ENCODE measurements at places on chromosomes 4 and X. TPM values are rescaled to one million over a fixed set of nuclear protein-coding genes. Genes with fewer than 3 reads are reported as not detected.
A peak's percentile ranks its signal among the peaks of the same experiment; 100 is the strongest.

DNA sequence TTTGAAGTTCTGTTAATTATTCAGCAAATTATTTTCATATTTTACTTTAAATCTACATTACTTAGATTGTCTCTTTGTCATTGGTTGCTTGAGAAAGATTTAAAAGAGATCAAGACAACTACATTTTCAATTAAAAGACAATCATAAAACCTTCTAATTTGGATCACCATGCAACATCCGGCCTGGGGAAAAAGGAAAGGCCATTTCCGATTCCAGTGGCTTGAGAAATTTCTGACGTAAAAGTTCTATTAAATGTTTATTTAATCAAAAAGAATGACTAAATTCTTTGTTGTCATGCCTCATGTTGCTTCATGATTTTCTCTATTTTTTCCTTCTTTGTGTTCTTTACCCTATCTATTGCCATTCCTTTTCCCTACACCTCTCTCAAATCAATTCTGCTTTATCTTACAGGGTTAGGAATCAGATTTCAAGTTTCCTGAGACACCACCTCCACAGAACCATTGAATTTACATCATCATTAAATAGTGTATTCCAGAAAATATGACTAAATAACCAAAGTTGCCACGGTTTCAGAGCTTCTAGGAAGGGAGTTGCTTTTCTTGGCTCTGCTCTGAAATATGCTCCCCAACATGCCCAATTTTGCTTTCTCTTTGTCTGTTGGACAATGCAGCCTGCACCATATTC lies 124.6 kb upstream of the ACSL4 start:
- H3K27ac ChIP-seq, result no peak overlapping the region
- no peak overlapping the region for H3K4me3 ChIP-seq
- no peak for DNase-seq
- H3K27me3 ChIP-seq, result peaks cover 11% of the 10 kb centered on the region
- H3K36me3 ChIP-seq, result no peaks in the 10 kb centered on the region

DNA sequence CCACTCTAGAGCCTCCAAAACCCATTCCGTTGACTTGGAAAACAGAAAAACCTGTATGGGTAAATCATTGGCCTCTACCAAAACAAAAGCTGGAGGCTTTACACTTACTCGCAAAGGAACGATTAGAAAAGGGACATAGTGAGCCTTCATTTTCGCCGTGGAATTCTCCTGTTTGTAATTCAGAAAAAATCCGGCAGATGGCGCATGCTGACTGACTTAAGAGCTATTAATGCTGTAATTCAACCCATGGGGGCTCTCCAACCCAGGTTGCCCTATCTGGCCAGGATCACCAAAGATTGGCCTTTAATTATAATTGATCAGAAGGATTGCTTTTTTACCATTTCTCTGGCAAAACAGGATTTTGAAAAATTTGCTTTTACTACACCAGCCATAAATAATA lies 60.8 kb downstream of the ZNF732 start:
- H3K4me1 ChIP-seq, result no peaks in the 10 kb centered on the region
- no peak overlapping the region for H3K27ac ChIP-seq
- no peak overlapping the region for H3K4me3 ChIP-seq
- no peak for DNase-seq
- no peaks in the 10 kb centered on the region for H3K27me3 ChIP-seq
- H3K36me3 ChIP-seq, result no peaks in the 10 kb centered on the region

The AADAT gene
- 17.9 TPM for total RNA-seq

DNA sequence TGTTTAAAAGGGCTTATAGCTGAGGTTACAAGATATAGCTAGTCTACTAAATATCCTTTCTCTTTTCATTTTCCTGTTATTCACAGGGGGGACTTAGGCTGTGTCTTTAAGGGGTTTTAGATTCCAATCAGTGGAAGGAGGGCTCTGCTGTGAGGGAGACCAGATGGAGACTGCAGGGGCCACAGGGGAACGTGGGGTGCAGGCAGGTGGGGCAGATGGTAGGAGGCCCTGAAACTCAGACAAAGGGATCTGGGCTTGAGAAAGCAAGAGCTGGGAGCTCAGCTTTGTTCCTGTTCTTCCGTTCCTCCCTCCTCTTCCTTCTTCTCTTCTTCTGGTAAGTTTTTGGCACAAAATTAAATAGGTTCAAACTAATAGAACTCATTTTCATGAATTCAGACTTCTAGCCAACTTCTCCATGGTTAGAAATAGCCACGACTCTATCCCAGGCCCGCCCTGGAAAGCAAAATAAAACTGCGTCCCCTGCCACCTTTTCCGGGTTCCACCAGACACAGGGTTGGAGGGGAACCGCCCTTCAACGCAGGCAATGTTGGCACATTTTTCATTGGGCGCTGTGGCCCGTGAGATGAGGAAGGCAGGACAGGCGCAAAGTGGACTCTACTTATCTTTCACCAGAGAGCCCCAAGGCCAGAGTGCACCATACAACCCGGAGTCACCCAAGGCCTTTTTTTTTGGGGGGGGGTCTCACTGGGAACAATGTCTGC lies 3.5 kb upstream of the TMSB4X start:
- no peak for DNase-seq
- H3K27ac ChIP-seq, result peak overlapping the region; percentile 54
- no peaks in the 10 kb centered on the region for H3K27me3 ChIP-seq
- peaks cover 7% of the 10 kb centered on the region for H3K4me1 ChIP-seq

The KIAA1210 gene
- not detected for total RNA-seq

DNA sequence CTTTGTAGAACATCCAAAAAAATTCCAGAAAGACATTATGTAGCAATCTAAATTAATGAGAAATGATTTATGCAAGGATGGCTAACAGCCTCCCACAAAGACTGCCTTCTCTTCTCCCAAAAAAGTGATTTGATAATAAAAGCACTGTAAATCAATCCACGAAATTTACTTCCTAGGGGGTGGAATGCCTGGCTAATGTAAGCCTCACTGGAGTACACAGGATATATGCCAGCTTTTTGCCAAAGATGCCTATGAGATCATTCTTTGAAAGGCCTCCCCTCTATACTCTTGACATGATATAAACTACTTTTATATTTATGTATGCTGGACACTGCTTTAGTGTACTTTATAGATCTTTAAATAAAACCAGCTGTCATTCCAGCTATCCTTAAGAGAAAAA lies 211.1 kb downstream of the ADAMTS3 start:
- no peaks in the 10 kb centered on the region for H3K4me1 ChIP-seq
- no peaks in the 10 kb centered on the region for H3K36me3 ChIP-seq
- no peak overlapping the region for H3K4me3 ChIP-seq
- H3K27me3 ChIP-seq, result no peaks in the 10 kb centered on the region
- no peak for DNase-seq

DNA sequence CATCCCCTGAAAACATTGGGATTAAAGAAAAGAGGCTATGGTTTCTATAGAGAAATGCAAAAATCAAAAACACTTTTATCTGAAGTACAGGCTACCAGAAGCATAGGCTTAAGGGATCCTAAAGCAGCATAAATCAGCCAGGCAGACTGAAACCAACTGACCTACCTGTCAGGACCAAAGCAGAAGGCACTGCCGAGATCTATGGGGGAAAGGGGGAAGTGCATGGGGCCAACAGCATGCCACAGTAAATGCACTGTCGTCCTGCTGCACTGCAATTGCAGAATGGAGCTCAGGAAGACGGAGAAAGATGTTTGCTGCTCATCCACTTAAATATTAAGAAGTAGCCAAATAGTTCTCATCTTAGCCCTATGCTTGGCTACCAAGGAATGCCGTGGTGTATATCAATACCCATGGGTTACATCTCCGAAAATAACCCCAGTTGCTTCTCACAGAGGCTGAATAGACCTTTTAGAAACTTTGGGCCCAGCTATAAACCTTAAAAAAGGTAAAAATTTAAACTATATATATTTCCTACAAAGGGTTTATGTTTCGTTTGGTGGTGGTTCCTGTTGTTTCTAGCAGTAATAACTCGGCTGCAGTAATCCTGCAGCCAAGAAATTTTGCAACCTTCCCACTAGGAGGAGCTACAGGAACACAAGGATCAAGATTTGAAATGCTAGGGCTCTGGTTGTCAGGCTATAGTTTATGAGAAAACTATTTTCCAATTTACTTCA lies 312.2 kb upstream of the DIAPH2 start:
- H3K27ac ChIP-seq, result no peak overlapping the region
- DNase-seq, result no peak
- no peaks in the 10 kb centered on the region for H3K4me1 ChIP-seq
- no peaks in the 10 kb centered on the region for H3K27me3 ChIP-seq

The CT45A10 gene
- not detected for total RNA-seq

DNA sequence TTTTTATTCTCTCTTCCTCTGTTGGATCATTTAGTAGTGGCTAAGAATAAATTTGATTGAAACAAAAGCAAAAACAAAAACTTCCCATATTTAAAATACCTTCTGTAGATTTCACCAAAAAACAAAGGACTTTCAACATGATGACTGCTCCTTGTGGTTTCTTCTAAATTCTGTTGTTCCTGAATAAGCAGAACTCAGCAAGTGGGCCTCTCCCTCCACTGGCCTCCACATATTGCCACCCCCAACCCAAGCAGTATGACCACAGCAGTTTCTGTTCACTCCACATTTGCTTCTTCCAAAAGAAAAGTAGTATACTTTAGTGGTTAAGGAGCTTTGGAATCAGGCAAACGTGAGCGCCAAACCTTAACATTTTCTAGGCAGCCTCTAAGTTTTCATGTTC lies 114.7 kb downstream of the COX18 start:
- no peaks in the 10 kb centered on the region for H3K4me1 ChIP-seq
- no peaks in the 10 kb centered on the region for H3K36me3 ChIP-seq
- DNase-seq, result no peak
- no peak overlapping the region for H3K4me3 ChIP-seq
- H3K27ac ChIP-seq, result no peak overlapping the region

- H3K4me3 ChIP-seq, result no peak overlapping the region
- no peaks in the 10 kb centered on the region for H3K4me1 ChIP-seq
- no peak overlapping the region for H3K27ac ChIP-seq
- no peaks in the 10 kb centered on the region for H3K27me3 ChIP-seq
Measured at GRCh38 chrX:20373063-20373462, 106.4 kb upstream of the RPS6KA3 start.

- no peak overlapping the region for H3K4me3 ChIP-seq
- no peak for DNase-seq
- H3K27me3 ChIP-seq, result no peaks in the 10 kb centered on the region
- H3K4me1 ChIP-seq, result no peaks in the 10 kb centered on the region
- H3K27ac ChIP-seq, result no peak overlapping the region
- H3K36me3 ChIP-seq, result no peaks in the 10 kb centered on the region
Measured at GRCh38 chrX:39665830-39666518, 431.8 kb downstream of the BCOR start.

GRCh38 chr4:128427832-128428366 lies 140.3 kb upstream of the PGRMC2 start:
- H3K36me3 ChIP-seq, result no peaks in the 10 kb centered on the region
- no peaks in the 10 kb centered on the region for H3K27me3 ChIP-seq
- no peak for DNase-seq
- H3K4me3 ChIP-seq, result no peak overlapping the region
- peak overlapping the region; percentile 14 for H3K27ac ChIP-seq

- DNase-seq, result no peak
- H3K27ac ChIP-seq, result no peak overlapping the region
- no peaks in the 10 kb centered on the region for H3K27me3 ChIP-seq
- no peaks in the 10 kb centered on the region for H3K4me1 ChIP-seq
- no peak overlapping the region for H3K4me3 ChIP-seq
Measured at GRCh38 chr4:168859100-168859499, 151.0 kb downstream of the CBR4 start.

DNA sequence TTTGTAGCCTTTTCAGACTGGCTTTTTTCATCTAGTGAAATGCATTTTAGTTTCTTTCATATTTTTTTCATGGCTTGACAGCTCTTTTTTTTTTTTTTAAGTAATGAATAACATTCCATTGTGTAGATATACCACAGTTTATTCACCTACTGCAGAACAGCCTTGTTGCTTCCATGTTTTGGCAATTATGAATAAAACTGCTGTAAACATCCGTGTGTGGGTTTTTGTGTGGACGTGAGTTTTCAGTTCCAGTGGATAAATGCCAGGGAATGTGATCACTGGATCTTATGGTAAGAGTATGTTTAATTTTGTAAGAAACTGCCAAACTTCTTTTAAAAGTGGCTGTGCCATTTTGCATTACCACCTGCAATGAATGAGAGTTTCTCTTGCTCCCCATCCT lies 160.8 kb downstream of the SOWAHB start:
- H3K4me1 ChIP-seq, result no peaks in the 10 kb centered on the region
- no peak overlapping the region for H3K27ac ChIP-seq
- no peak overlapping the region for H3K4me3 ChIP-seq
- H3K36me3 ChIP-seq, result peaks cover 24% of the 10 kb centered on the region
- DNase-seq, result no peak
- H3K27me3 ChIP-seq, result no peaks in the 10 kb centered on the region

GRCh38 chr4:108483079-108483478 lies 137.3 kb upstream of the RPL34 start:
- H3K36me3 ChIP-seq, result no peaks in the 10 kb centered on the region
- no peak overlapping the region for H3K27ac ChIP-seq
- H3K4me3 ChIP-seq, result no peak overlapping the region
- DNase-seq, result no peak
- no peaks in the 10 kb centered on the region for H3K27me3 ChIP-seq

GRCh38 chr4:127503111-127503510 lies 129.6 kb upstream of the INTU start:
- no peaks in the 10 kb centered on the region for H3K36me3 ChIP-seq
- no peak overlapping the region for H3K27ac ChIP-seq
- H3K4me3 ChIP-seq, result no peak overlapping the region
- DNase-seq, result no peak

- no peak overlapping the region for H3K4me3 ChIP-seq
- no peak for DNase-seq
- no peaks in the 10 kb centered on the region for H3K27me3 ChIP-seq
- no peak overlapping the region for H3K27ac ChIP-seq
- H3K4me1 ChIP-seq, result no peaks in the 10 kb centered on the region
Measured at GRCh38 chr4:14742054-14742453, 260.2 kb upstream of the CPEB2 start.

The TMEM47 gene
- 14.6 TPM for total RNA-seq

The DRP2 gene
- total RNA-seq, result not detected

DNA sequence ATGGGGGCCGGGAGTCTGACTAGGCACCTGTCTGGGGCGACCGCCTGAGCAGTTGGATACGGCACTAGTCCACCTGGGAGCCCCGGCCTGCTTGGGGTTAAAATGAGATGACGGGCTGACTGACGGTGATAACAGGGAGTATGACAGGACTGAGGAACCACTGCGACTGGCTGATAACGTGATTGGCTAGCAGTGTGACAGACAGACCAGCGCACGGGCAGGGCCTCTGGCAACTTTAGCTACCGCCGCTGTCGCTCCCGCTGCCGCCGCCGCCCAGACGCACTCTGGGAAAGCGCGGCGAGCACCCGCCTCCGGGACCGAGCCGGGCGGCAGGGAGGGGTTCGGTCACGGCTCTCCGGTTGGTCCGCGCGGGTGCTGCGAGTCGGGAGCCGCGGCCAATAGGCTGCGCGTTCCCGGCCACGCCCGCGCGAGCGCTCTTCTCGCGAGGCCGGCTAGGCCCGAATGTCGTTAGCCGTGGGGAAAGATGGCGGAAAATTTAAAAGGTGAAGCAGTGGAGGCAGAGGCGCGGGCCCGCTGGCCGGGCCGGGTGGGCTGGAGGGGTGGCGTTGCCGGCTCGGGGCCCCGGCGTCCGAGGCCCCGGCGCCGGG lies at the start of gene SUV39H1:
Gene SUV39H1, plus strand, starts transcription at position 434 of the 608 bp plus-strand sequence. Its CDS starts 51 bp downstream, at position 485.
- no peaks in the 10 kb centered on the region for H3K27me3 ChIP-seq
- peak; percentile 91 for DNase-seq
- H3K27ac ChIP-seq, result peak within 1 kb of the TSS; percentile 74
- no peaks in the 10 kb centered on the region for H3K36me3 ChIP-seq
- peak within 1 kb of the TSS; percentile 52 for H3K4me3 ChIP-seq
